ENCODE measurements at places on chromosomes 7 and 10.
A peak's percentile ranks its signal among the peaks of the same experiment; 100 is the strongest.

DNA sequence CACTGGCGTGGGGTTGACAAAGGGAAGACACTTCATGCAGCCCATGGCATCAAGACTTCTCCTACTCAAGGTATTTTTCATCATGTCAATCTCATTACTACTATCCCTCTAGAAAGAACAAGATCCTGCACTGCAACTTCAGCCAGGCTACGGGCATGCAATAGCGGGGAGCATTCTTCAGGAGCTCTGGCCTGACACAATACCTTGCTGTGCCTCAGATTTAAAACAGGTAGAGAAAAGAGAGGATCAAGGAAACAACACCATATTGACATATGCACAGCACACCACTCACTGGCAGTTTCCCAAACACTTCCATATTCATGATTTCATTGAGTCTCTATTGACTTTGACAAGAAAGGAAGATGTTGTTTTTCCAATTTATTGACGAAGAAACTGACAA is 51.5 kb downstream of the DOCK4 start:
- no peak for DNase-seq

GRCh38 chr7:42964849-42965805 is 33.0 kb downstream of the MRPL32 start:
- peak; percentile 29 for DNase-seq

DNA sequence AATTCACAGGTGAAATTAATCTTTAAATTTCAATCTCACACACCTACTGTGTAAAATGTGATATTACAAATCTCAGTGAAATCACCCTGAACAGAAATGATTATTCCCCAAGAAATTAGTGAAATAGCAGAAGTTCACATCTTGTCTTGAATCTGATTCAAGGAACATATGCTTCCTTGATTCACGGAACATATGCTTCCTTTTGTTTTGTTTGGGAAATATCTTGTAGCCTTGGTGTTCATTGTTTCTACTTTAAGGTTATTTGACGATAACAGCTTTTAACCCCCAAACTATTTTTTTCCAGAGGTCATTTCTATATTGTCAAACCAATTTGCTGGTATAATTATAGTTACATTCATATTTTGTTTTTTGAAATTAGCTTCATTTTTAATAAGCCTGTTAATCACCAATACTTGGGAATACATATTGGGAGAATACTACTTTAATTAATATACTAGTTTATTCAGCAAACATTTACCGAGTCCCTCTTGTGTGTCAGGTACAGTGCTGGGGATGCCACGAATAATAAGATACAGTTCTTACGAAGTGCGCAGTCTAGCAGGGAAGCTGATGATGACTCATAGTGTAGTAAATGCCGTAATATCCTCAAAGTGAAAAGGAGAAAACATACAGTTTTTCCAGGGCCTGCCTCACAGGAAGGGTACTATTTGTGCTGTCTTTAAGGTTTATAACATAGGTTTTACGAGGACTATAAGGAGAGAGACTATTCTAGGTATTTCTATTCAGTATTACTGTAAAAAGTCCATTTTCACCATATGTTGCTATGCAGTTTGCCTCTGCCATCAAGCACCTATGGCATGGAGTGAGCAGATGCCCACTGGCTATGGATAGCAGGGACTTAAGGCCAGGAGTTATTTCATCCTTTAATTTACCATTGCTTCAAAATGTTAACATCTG is 32.5 kb downstream of the PRKAR2B start:
- DNase-seq = no peak

GRCh38 chr7:142303650-142304049 is 45.8 kb upstream of the PRSS58 start:
- DNase-seq = peak; percentile 44

- no peak for DNase-seq
These were observed 197.7 kb downstream of the TCERG1L start for GRCh38 chr10:131113709-131114291.

GRCh38 chr7:128693373-128694015 is 21.4 kb downstream of the GARIN1A start:
- no peak for DNase-seq

GRCh38 chr7:7652798-7653540 is 12.4 kb downstream of the UMAD1 start:
- no peak for DNase-seq

GRCh38 chr7:75688200-75689136 is 50.3 kb downstream of the HIP1 start:
- DNase-seq = no peak

DNA sequence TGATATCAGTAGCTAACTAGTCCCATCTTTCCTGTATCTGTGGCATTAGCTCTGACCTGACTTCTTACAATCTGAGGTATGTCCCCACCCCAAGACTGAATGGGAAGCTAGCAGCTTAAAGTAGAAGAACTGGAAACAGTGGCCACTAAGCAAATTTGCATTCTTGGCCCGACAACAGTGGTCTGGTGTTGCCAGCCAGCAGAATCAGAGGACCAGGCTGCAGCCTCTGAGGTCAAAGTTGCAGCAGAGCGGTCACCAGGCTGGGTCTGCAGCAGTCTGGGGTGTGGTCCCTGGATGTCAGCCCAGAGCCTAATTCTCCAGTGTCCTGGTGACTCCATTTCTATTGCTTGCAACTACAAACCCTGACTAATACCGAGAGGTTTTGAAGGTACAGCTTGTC is 26.3 kb downstream of the FAM107B start:
- no peak for DNase-seq

DNA sequence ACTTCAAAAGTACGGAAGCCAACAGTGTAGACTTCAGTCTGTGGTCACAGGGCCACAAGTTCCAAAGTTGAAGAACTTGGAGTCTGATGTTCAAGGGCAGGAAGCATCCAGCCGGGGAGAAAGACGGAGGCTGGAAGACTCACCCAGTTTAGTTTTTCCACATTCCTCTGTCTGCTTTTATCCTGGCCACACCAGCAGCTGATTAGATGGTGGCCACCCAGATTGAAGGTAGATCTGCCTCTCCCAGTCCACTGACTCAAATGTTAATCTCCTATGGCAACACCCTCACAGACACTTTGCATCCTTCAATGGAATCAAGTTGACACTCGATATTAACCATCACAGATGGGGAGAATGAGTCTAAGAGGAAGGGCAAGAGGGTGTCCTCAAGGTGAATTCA is 19.3 kb upstream of the FRMD4A start:
- no peak for DNase-seq

DNA sequence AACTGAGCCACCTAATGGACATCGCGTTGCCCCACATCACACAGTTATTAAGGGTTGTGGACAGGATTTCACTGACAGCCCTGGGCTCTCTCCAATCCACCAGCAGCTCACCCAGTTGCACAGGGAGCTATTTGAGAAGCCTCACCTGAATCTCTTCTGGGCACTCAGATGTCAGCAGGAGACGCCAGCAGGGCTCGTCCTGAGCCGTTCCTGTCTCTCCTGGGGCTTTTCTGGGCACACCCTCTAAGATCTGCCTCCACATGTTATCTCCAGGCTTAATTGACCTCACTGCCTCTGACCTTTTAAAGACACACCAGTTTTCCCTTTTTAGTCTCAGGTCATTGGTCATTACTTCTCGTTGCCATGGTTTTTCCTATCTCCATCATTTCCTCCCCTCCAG is 63.0 kb downstream of the GRID1 start:
- DNase-seq = no peak

DNA sequence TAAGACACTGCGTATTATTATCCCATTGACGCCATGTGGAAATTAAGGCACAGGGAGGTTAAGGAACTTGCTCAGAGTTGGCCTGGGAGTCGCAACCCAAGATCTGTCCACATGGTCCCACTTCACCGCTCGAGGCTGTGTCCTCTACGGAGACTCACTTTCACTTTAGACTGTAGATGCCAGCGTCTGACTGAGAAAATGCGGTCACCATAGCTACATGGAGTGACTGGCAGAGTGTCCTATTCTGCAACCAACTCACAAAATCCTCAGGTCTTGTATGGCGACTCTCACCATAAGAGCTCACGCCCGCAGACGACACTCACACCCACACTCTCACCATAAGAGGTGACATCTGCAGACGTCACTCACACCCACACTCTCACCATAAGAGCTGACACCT is 257.9 kb downstream of the PTPRN2 start:
- DNase-seq = no peak

- DNase-seq = no peak
These were observed at the start of gene DIP2C for GRCh38 chr10:689452-690371. Gene DIP2C, minus strand, starts transcription at chr10:689668. Its CDS starts 90 bp downstream, at chr10:689578.

- DNase-seq = no peak
These were observed 239.3 kb downstream of the THSD7A start for GRCh38 chr7:11592699-11593098.

- DNase-seq = no peak
These were observed 137.5 kb downstream of the ST7 start for GRCh38 chr7:117090791-117091190.

- DNase-seq = no peak
These were observed 2.7 kb upstream of the TPST1 start for GRCh38 chr7:66202441-66202840.

DNA sequence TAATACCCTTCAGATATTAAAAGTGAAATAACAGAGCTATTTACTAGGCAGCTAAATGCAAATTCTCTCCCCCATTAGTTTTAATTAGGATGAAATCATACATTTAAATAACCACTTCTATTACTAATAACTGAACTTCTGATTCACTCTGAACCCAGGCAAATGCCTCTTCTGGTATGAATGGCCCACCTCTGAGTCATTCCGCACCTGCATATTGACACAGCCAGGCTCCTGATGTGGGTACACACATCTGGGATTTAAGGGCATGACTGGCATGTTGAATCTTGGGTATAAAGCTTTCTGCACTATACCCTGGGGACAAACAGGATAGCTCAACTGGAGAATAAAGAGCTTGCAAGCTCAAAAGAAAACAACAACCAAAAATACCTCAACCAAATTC is 140.9 kb downstream of the AUTS2 start:
- DNase-seq = peak; percentile 88

DNA sequence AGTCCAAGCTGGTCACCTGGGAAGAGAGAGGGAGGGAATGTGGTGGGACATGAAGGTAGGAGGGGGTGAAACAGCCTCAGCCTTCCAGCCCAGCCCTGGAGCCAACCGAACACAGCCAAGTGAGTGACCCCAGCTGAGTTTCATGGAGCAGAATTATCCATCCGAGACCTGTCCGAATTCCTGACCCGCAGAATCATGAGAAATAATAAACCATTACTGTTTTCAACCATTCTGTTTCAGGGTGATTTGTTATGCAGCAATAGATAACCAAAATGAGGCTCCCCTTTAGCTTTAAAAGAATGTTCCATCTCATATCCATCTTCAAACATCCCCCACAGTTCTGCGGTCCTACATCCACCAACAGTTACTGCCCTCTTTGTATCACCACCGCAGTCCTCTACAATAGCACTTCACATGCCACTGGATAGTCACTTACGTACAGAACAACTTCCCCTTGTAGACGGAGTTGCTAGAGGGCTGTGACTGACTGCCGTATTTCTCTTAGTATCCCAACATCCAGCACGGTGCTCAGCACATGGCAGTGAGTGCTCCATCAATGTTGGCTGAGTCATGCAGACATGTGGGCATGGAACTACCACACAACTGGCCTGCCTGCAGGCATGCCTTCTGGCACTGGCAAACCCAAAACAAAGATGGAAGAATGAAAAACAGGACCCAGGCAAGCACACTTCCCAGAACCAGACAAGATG is 18.5 kb downstream of the KIAA1549 start:
- no peak for DNase-seq

DNA sequence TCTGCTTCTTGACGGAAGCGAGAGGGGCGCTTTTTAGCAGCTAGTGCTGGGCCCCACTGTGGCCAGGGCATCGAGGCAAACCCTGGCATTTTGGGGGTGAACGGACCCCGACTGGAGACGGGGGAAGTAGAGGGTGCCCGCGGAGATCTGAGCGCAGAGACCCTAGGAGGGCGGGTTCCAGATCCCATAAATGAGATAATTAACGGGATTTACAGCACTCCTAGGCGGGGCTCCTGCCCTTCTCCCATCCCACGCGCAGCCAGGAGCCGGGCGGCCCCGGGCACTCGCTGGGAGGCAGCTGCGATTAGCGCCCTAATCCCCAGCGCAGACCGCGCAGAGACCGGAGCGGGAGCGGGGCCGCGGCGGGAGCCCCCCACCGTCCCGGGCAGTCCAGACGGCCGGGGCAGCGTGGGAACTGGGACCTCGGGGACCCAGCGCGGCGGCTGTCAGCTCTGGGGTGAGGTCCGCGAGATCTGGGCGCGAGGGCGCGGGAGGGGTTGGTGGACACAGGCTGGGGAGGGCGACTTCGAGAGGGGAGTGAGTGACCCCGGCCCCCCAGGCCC is 735 bp downstream of the JCAD start:
- no peak for DNase-seq

DNA sequence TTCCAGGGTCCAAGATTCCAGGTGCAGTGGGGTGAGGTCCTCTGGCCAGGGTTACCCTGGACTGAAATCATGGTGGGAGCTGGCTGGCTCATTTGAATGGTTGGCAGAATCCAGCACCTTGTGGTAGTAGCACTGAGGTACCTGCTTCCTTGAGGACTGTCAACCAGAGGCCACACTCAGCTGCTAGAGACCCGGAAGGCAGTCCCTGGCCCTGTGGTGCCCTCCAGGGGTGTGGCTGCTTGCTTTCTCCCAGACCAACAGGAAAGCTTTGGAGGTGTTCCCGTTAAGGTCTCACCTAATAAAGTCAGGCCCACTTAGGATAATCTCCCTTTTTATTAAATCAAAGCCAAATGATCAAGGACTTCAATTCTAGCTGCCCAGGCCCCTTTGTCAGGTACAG is 107.7 kb upstream of the GDF10 start:
- DNase-seq = no peak

DNA sequence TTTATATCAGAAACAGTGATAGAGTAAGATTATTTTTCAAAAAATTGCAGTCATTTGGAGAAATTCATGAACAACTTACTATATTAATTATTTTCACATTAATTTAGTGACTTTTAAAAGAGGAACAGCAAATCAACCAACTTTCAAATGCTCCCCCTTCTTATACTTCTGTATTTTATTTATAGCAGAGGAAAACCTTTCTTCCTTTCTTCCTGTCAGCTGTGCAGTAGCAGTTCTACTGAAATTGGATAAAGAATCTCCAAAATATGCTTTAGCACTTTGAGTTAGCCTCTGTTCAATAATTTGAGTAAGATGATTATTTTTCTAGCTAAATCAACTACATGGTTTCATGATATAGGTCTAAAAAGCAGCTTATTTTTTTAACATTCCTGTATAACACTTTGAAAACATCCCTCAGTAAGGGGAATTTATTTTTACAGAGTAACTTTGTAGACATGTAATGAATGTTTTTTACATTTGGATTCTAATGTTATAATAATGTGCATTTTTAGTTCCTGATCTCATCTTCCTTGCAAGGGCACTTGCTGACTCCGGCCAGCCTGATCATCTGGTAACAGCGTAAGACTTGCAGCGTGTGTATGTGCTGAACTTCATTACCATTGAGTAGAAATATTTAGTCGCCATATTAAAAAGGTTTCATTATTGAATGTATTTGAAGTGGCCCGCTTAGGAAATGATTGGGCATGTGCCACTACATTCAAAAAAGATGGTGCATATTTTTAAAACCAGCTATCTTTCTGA is 158.3 kb upstream of the HDAC9 start:
- DNase-seq = no peak
